ENCODE measurements at places on chromosomes 7 and 10.

DNA sequence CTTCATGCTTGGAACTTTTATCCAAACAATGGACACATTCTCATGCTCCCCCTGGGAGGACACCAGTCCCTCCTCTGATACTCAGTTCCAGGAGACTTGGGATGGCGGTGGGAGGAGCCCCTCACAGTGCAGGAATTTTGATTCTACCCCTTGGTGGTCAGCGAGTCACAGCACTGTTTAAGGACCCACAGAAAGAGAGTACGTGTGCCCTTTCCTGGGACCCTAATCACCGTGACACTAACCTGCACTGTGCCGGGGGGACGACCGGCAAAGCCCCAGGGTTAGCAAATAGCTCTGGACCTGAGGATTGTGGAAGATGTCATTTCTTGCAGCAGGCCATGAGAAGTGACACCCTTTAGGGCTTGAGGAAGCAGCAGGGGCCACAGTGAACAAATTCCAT, 10.4 kb downstream of the AFAP1L2 start:
- DNase-seq: no peak
- no peak overlapping the region for H3K4me3 ChIP-seq
- no peaks in the 10 kb centered on the region for H3K36me3 ChIP-seq

GRCh38 chr7:153503093-153503492, 549.1 kb upstream of the DPP6 start:
- no peak overlapping the region for H3K27ac ChIP-seq
- no peaks in the 10 kb centered on the region for H3K27me3 ChIP-seq
- H3K4me1 ChIP-seq: no peaks in the 10 kb centered on the region
- DNase-seq: no peak

DNA sequence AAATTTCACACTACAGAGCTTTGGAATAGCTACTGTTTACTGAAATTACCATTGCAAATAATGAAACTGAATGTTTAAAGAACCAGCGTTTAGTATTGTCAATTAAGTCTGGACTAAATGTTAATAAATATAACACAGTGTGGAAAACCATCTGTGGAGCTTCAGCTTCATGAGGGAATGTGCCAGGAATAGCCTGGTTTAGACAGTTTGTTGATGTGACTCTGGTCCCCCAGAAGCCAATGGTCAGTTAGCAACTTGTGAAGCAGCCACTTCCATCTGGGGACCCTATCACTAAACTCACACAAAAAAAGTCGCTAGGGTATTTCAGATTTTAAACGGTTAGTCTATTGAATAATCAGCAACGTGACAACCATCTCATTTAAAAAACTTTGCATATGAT, 207.8 kb downstream of the RAMP3 start:
- H3K36me3 ChIP-seq: no peaks in the 10 kb centered on the region
- no peak overlapping the region for H3K27ac ChIP-seq
- DNase-seq: no peak
- H3K4me1 ChIP-seq: no peaks in the 10 kb centered on the region
- H3K27me3 ChIP-seq: peaks cover 7% of the 10 kb centered on the region

GRCh38 chr10:56255298-56255697, 105.8 kb downstream of the ZWINT start:
- H3K4me3 ChIP-seq: no peak overlapping the region
- no peaks in the 10 kb centered on the region for H3K27me3 ChIP-seq
- H3K4me1 ChIP-seq: no peaks in the 10 kb centered on the region
- H3K27ac ChIP-seq: no peak overlapping the region
- no peaks in the 10 kb centered on the region for H3K36me3 ChIP-seq

GRCh38 chr10:79397575-79398303, 47.7 kb downstream of the ZCCHC24 start:
- H3K27me3 ChIP-seq: peaks cover 4% of the 10 kb centered on the region
- no peak overlapping the region for H3K4me3 ChIP-seq
- no peaks in the 10 kb centered on the region for H3K36me3 ChIP-seq
- no peaks in the 10 kb centered on the region for H3K4me1 ChIP-seq
- DNase-seq: no peak
- H3K27ac ChIP-seq: no peak overlapping the region

DNA sequence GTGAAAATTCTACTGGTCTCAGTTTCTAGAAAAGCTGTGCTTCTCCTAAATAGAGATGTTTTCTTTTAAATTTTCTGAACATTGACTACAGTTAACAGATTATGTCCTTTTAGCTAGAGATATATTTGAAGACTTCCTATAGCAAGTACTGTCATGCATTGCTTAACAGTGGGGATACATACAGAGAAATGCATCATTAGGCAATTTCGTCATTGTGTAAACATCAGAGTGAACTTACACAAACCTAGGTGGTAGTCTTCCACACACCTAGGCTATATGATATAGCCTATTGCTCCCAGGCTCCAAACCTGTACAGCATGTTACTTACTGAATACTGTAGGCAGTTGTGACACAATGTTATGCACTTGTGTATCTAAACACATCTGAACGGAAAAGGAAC, 28.5 kb downstream of the PIK3CG start:
- peaks cover 32% of the 10 kb centered on the region for H3K4me1 ChIP-seq
- H3K27me3 ChIP-seq: no peaks in the 10 kb centered on the region
- no peak overlapping the region for H3K4me3 ChIP-seq

DNA sequence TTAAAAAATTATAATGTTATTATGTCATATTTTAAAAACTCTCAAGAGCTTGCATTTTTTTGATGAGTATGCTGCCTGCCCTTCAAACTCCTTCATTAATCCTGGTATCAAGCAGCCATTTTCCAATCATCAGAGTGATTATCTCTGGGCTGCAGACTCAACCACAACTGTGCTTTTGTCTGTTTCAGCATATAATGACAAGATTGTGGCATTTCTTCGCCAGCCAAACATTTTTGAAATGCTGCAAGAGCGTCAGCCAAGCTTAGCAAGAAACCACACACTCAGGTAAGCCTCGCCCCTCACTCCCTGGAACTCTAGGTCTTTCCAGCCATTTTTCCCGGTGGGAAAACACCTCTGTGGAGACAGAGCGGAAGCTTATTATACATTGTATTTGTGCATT, 90.0 kb upstream of the STK17A start:
- peaks cover 5% of the 10 kb centered on the region for H3K27me3 ChIP-seq
- no peak overlapping the region for H3K27ac ChIP-seq
- no peak for DNase-seq

DNA sequence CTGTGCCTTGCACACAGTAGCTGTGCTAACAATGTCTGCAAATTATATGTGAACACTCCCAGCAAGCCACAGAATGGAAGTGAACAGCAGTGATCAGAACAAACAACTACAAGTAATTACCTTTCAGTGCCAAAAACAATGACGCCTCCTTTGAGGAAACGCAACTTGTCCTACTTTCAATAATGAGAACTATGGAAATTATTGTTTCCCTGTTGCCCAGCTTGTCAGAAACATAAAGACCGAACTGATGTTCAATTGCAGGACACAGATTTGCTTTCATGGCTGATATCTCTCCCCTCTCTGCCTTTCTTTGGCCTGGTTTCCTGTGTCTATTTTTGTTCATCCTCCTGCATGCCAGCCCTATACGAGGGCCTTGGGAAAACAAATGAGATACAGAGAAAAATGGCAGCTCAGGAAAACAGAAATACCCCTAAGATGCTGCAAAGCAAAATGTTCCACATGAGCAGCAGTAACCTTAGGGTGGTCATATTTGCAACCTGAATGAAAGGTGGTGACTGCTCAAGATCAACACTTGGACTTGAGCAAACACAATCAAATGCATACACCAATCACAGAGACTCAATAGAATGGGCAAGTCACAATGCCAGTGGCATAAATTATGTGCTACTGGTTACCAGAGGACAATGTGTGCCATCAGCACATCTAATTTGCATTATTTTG, 26.8 kb downstream of the COBL start:
- H3K27me3 ChIP-seq: no peaks in the 10 kb centered on the region
- H3K27ac ChIP-seq: no peak overlapping the region
- H3K36me3 ChIP-seq: no peaks in the 10 kb centered on the region
- H3K4me1 ChIP-seq: no peaks in the 10 kb centered on the region
- DNase-seq: no peak

GRCh38 chr7:149854611-149855360, 16.6 kb downstream of the ZNF862 start:
- DNase-seq: no peak
- H3K36me3 ChIP-seq: peaks cover 2% of the 10 kb centered on the region

- no peak overlapping the region for H3K4me3 ChIP-seq
- H3K4me1 ChIP-seq: no peaks in the 10 kb centered on the region
- DNase-seq: no peak
- H3K27me3 ChIP-seq: peaks cover 12% of the 10 kb centered on the region
Measured at GRCh38 chr7:26556061-26556881, 264.6 kb downstream of the SNX10 start.

DNA sequence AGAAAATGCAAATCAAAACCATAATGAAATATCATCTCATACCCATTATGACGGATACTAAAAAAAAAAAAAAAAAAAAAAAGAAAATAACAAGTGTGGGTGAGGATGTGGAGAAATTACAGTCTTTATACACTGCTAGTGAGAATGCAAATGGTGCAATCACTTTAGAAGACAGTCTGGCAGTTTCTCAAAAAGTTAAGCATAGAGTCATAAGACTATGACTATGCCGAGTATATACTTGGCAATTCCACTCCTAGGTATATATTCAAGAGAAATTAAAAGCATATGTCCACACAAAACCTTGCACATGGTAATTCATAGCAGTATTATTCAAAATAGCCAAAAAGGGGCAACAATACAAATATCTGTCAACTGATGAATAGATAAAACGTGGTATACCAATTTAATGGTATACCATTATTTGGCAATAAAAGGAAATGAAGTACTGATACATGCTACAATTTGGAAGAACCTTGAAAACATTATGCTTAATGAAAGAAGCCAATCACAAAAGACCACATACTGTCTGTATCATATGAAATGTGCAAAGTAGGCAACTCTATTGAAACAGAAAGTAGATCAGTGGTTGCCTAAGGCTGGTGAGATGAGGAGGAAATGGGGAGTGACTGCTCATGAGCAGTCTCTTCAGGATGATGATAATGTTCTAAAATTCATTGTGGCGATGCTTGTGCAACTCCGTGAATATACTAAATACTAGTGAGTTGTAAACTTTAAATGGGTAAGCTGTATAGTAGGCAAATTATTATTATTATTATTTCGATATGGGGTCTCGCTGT, 90.1 kb upstream of the NANOS1 start:
- no peaks in the 10 kb centered on the region for H3K4me1 ChIP-seq
- no peak overlapping the region for H3K4me3 ChIP-seq
- no peaks in the 10 kb centered on the region for H3K36me3 ChIP-seq
- H3K27me3 ChIP-seq: peaks cover 34% of the 10 kb centered on the region
- DNase-seq: no peak

- no peak overlapping the region for H3K27ac ChIP-seq
- no peaks in the 10 kb centered on the region for H3K36me3 ChIP-seq
- no peaks in the 10 kb centered on the region for H3K4me1 ChIP-seq
Measured at GRCh38 chr7:46162609-46163008, 241.5 kb upstream of the IGFBP3 start.
